IPS DF 6.9 (cell line): ENCODE measurements at places on chromosomes 5 and 9.

GRCh38 chr9:98874721-98875255 is 67.3 kb downstream of the GALNT12 start:
- no peak overlapping the region for H3K4me3 ChIP-seq
- H3K4me1 ChIP-seq = no peaks in the 10 kb centered on the region
- no peak overlapping the region for H3K27ac ChIP-seq
- no peaks in the 10 kb centered on the region for H3K36me3 ChIP-seq

- no peaks in the 10 kb centered on the region for H3K36me3 ChIP-seq
- peaks cover 7% of the 10 kb centered on the region for H3K4me1 ChIP-seq
- no peak overlapping the region for H3K27ac ChIP-seq
- DNase-seq = no peak
Observed at GRCh38 chr5:32020271-32020670, 153.8 kb downstream of the GOLPH3 start.

- no peaks in the 10 kb centered on the region for H3K27me3 ChIP-seq
- H3K4me3 ChIP-seq = no peak overlapping the region
- H3K36me3 ChIP-seq = no peaks in the 10 kb centered on the region
- no peaks in the 10 kb centered on the region for H3K4me1 ChIP-seq
- no peak for DNase-seq
Observed at GRCh38 chr5:138053554-138053953, 20.7 kb upstream of the FAM13B start.

GRCh38 chr5:94545870-94546625 is 72.4 kb downstream of the KIAA0825 start:
- H3K4me1 ChIP-seq = no peaks in the 10 kb centered on the region
- H3K4me3 ChIP-seq = no peak overlapping the region
- H3K27me3 ChIP-seq = no peaks in the 10 kb centered on the region
- no peak for DNase-seq
- no peak overlapping the region for H3K27ac ChIP-seq

GRCh38 chr9:23543419-23543818 is 282.6 kb downstream of the ELAVL2 start:
- DNase-seq = no peak
- no peaks in the 10 kb centered on the region for H3K4me1 ChIP-seq
- H3K27ac ChIP-seq = no peak overlapping the region
- no peaks in the 10 kb centered on the region for H3K36me3 ChIP-seq
- no peak overlapping the region for H3K4me3 ChIP-seq

DNA sequence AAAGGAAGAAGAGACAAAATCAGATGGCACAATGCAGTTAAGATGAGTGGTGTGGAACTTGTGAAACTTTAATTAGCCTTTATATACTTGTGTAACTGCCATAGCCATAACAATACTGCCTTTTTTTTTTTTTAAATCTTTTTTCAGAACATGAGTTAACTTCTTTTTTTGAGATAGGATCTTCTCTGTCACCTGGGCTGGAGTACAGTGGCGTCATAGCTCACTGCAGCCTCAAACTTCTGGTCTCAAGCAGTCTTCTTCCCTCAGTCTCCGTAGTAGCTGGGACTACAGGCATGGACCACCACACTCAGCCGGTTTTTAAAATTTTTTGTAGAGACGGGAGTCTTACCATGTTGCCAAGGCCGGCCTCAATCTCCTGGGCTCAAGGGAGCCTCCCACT is 37.2 kb downstream of the GPBP1 start:
- peaks cover 5% of the 10 kb centered on the region; the same call in 1 of the 2 replicates for H3K4me1 ChIP-seq
- H3K27me3 ChIP-seq = no peaks in the 10 kb centered on the region
- DNase-seq = no peak
- no peak overlapping the region for H3K4me3 ChIP-seq

- H3K27me3 ChIP-seq = no peaks in the 10 kb centered on the region
- DNase-seq = no peak
- H3K27ac ChIP-seq = no peak overlapping the region
- H3K4me3 ChIP-seq = no peak overlapping the region
- no peaks in the 10 kb centered on the region for H3K36me3 ChIP-seq
Observed at GRCh38 chr5:154370119-154370518, 75.7 kb upstream of the SAP30L start.

GRCh38 chr9:120562861-120563443 is 17.0 kb downstream of the CDK5RAP2 start:
- H3K4me3 ChIP-seq = no peak overlapping the region
- H3K27ac ChIP-seq = no peak overlapping the region
- no peak for DNase-seq
- no peaks in the 10 kb centered on the region for H3K27me3 ChIP-seq
- peaks cover 8% of the 10 kb centered on the region; the same call in 1 of the 2 replicates for H3K36me3 ChIP-seq

DNA sequence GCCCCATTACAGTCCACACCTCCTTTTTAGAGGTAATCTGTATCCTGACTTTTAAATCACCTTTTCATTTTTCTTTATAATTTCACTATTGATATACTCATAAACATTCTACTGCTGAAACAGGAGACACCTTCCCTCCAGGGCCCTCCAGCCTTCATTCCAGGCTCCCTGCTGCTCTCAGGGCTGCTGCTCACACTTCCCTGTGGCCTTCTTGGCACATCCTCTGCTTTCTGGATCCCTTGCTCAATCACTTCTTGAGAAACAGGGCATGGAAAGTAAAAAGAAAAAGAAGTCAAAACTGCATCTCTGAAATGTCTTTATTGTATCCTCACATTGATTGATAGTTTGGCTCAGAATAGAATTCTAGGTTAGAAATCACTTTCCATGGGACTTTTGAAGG is 19.3 kb upstream of the WNT8A start:
- H3K27ac ChIP-seq = no peak overlapping the region
- H3K4me1 ChIP-seq = no peaks in the 10 kb centered on the region
- no peak for DNase-seq
- H3K27me3 ChIP-seq = no peaks in the 10 kb centered on the region
- no peak overlapping the region for H3K4me3 ChIP-seq

- H3K27me3 ChIP-seq = no peaks in the 10 kb centered on the region
- H3K4me3 ChIP-seq = no peak overlapping the region
- H3K27ac ChIP-seq = no peak overlapping the region
- DNase-seq = no peak
- no peaks in the 10 kb centered on the region for H3K36me3 ChIP-seq
Observed at GRCh38 chr5:9335754-9336495, 209.9 kb downstream of the SEMA5A start.

DNA sequence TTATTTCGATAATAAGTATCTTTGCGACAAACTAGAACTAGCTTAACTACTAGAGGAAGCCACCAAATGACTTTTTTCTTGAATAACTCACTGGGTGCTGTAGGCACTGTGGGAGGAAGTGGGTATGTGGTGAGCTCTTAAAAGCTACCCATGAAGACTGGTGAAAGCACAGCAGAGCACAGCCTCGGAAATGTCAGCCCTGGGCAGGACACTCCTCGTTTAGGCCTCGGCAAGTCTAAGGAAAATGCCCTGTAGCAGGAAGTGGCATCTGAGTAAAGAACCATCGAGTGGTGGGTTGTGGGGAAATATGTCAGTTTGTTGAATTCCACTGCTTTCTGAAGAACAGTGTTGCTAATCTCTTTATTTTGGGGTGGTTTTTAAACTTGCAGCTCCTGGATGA is 44.0 kb upstream of the NCS1 start:
- H3K27ac ChIP-seq = no peak overlapping the region
- DNase-seq = no peak
- H3K4me3 ChIP-seq = no peak overlapping the region
- no peaks in the 10 kb centered on the region for H3K4me1 ChIP-seq

- H3K36me3 ChIP-seq = no peaks in the 10 kb centered on the region
- DNase-seq = no peak
- H3K27me3 ChIP-seq = no peaks in the 10 kb centered on the region
- no peak overlapping the region for H3K4me3 ChIP-seq
Observed at GRCh38 chr5:16803831-16804230, 132.3 kb downstream of the MYO10 start.

GRCh38 chr5:138874771-138875551 is at the start of gene LRRTM2:
TSS of gene LRRTM2 (minus strand) at chr5:138875335. CDS start at chr5:138874911, 424 bp downstream.
- peaks cover 3% of the 10 kb centered on the region for H3K4me1 ChIP-seq
- H3K36me3 ChIP-seq = no peaks in the 10 kb centered on the region
- no peak within 1 kb of the TSS for H3K27ac ChIP-seq
- DNase-seq = no peak
- no peaks in the 10 kb centered on the region for H3K27me3 ChIP-seq
- H3K4me3 ChIP-seq = no peak within 1 kb of the TSS

GRCh38 chr9:119793218-119793617 is 424.0 kb upstream of the BRINP1 start:
- no peaks in the 10 kb centered on the region for H3K36me3 ChIP-seq
- H3K27me3 ChIP-seq = no peaks in the 10 kb centered on the region
- DNase-seq = no peak
- no peaks in the 10 kb centered on the region for H3K4me1 ChIP-seq
- no peak overlapping the region for H3K4me3 ChIP-seq
- no peak overlapping the region for H3K27ac ChIP-seq
